ENCODE measurements at places on chromosomes 2 and 18.
A peak's percentile ranks its signal among the peaks of the same experiment; 100 is the strongest.

- no peak for DNase-seq
Measured at GRCh38 chr2:97644023-97644717, 1.7 kb upstream of the COX5B start.

GRCh38 chr2:52510432-52510831 lies 1257.2 kb upstream of the CHAC2 start:
- DNase-seq, result no peak

- no peak for DNase-seq
Measured at GRCh38 chr2:10392951-10393639, 55.0 kb downstream of the ODC1 start.

- peak; percentile 25 for DNase-seq
Measured at GRCh38 chr2:230418341-230419016, 2.5 kb downstream of the SP100 start.

- no peak for DNase-seq
Measured at GRCh38 chr2:5777131-5777535, 84.9 kb downstream of the SOX11 start.

DNA sequence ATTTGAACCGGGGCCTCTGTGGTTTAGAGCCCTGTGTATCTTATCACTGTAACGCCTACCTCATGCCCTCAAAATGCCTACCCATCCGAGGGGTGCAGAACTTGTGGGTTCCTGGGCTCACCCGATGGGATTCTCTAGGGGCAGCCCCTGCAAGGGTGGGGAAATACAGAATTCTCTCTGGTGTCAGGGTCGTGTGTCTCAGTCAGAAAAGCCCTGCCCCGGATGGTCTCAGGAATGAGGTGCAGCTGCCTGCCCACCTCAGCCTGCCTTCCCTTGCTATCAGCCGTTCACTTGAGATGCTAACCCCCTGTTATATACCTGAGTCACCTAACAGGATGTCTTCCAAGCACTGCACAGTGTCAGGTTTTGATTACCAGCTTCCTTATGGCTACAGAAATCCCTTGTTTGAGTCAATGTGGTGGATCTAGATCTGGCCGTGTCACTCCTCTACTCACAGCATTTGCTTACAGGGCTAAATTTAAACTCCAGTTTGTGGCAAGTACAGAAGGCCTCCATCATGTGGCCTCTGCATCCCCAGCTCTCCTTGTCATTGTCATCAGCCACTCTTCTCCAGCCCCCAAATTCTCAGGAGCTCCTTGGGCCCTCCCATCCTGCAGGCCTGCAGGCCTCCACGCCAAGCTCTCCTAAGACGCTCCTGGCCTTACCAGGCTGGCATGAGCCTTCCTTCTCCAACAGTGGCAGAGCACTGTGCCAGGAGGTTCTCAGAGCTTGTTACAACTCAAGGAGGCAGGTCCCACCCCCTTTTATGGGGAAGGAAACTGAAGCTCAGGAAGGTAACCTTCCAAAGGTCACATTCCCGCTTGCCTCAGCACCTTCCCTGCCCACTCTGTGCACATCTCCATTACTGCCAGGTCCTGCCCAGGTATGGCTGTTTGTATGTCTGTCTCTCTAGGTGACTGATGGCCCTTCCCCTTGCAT lies 14.3 kb upstream of the MAP3K2 start:
- DNase-seq, result no peak

DNA sequence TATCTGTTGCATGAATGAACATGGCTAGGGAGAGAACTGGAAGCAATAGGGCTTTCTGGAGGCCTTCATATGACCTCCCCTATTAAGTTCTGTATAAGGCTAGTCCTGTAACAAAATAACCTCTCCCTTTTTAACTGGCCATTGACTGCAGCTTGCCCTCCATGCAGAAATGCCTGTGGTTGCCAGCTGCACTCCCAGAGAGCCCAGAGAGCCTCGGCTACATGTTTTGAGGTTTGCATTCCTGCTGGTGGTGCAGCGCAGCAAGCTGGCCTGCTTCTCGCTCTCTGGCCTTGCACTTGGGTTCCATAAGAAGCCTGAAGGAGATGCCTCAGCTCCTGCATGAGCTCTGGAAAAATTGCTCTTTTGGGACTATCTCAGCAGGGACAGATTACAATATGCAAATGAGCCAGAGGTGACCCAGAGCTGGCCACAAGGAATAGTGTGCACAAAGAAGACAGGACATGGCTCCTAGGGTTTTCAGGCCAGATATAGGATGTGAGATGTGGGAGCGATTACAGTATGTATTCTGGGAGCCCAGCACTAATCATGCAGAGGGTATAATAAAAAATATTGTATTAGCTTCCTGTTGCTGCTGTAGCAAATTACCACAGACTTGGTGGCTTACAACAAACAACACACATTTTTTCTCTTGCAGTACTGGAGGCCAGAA lies 186.7 kb downstream of the INSIG2 start:
- no peak for DNase-seq

DNA sequence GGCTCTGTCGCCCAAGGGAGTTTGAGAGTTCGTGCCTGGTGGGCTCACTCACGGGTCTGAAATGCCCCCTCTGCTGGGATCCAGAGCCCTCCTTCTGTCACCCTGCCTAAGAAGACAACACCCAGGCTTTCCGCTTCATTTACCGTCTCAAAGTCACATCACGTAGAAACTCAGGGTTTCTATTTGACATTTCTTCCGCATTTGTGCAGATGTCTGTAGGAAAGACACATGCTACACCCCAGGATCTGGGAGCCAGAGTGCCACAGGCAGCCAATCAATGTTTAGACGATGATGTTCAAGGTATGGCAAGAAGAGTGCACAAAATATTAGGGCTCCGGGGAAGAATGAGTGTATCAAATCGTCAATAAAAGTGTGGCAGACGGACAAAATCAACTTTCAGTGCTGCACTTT lies 24.4 kb upstream of the ACKR3 start:
- DNase-seq, result no peak

DNA sequence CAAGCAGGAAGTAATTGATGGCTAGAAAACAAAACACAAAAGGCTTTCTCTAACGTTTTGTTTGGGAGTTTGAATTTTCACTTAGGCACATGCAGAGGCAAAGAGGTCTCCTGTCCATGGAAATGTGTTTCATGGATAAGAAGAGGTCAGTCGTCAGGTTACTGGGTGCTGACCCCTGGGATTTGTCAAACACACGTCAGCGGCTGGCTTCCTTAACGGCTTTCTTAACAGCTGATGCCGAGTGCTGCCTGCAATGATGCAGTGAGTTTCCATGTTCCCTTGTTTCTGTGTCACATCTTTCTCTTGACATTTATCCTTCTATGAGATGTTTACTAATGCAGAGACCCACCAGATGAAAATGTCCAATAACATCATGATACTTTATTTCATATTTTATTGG lies 31.7 kb downstream of the GPR39 start:
- DNase-seq, result no peak

DNA sequence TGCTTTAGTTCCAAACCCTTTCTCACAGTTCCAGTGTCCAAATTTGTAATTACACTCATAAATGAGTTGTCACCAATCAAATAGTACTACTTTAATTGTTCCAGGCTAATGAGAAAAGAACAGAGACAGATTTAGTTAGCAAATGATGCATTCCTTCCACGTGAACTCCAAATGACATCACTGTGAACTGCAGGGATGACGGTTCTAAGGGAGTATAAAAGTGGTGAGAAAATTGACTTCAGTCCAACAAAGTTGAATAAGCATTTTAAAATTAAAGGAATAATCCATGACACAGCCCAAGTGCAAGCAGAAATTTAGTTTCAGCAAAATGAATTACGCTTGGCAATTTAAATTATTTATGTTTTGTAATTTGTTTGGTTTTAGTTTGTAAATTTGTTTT lies 102.0 kb upstream of the LRATD1 start:
- DNase-seq, result no peak

GRCh38 chr2:196131949-196132925 lies 39.1 kb downstream of the STK17B start:
- no peak for DNase-seq

GRCh38 chr2:214410918-214411554 lies at the start of gene VWC2L:
VWC2L (plus strand) TSS chr2:214411054; CDS start chr2:214414194, 3,140 bp downstream.
- peak; percentile 52 for DNase-seq

GRCh38 chr2:107589079-107589491 lies 237.6 kb upstream of the RGPD4 start:
- DNase-seq, result no peak

GRCh38 chr2:177466337-177467195 lies 74.0 kb downstream of the AGPS start:
- DNase-seq, result peak; percentile 3

DNA sequence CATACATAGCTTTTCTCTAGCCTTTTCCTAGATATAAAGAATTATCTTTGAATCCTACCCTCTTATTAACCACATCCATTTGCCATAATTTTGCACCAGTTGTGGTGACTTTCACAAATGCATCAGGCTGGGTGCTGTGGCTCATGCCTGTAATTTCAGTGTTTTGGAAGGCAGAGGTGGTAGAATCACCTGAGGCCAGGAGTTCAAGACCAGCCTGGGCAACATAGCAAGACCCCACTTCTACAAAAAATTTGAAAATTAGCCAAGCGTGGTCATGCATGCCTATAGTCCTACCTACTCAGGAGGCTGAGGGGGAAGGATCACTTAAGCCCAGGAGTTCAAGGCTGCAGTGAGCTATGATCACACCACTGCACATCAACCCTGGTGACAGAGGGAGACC lies 672.4 kb upstream of the CHAC2 start:
- DNase-seq, result no peak

DNA sequence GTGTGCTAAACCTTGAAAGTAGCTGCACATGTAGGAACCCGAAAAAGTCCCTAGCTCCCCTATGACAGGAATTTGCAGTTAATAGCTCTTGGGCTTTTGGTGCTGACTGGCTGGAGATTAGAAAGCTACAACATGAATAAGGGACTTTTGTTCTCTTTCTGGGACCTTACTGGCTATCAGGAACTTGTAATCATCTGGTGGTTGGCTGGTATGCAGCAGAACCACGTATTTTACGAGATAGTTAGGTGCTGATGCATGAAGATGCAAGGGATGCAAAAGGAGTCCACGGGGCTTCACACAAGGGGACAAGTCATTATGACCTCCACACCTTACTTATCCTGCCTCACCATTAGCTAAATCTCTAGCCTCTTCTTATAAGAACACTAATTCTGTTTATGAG lies 190.2 kb upstream of the NRXN1 start:
- no peak for DNase-seq

DNA sequence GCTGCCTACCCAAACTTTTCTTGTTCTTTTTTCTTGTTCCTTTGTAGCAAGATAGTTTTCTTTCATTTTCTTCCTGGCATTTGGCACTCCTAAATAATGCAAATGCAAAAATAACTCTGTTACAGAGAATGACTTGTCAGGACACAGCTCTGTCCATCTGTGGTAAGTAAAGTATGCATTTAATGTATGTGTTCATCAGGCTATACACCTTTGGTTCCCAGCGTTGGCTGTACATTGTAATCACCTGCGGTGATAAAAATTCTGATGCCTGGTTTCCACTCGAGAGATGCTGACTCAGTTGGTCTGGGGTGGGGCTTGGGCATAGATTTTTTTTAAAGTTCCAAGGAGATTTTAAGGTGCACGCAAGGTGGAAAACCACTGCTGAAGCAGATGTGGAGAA lies at the start of gene SERPINB13:
SERPINB13 (plus strand) TSS at position 378 of the 400 bp plus-strand sequence. CDS start 1,325 bp downstream, outside the sequence.
- DNase-seq, result no peak

GRCh38 chr2:201959626-201960025 lies 74.0 kb upstream of the FZD7 start:
- no peak for DNase-seq

Measured in HTR-8/SVneo (cell line).